ENCODE measurements at places on chromosomes 5 and 9.

DNA sequence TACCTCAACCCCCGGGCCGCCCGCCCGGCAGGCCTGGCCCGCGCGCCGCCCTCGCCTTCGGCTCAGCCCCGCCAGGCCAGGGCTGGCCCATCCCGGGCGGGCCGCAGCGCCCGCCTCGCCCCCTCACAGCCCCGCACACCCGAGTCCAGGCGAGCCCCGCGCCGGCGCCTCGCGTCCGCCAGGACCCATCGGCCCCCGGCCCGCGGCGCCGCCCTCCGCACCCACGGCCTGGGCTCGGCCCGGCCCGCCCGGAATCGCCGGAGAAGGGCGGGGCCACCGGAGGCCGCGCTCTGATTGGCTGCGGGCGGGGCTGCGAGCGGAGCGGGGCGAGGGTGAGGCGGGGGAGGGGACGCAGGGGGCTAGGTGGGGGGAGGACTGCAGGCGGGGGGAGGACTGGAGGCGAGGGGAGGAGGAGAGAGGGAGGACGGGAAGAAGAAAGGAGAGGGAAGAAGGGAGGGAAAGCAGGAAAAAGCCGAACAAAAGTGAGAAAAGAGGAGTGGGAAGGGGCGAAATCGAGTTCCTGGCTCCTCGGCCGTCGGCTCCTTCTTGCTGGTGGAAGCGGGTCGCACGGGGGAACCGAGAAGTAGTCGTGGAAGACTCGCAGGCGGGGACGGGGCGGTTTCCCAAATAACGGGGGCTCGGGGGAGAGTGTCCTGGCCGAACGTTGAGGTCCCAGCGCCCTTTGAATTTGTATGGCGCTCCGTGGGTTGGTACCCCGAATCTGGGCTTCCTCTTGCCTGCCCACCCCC lies 472 bp upstream of the UBTD2 start:
- DNase-seq = peak; percentile 87

DNA sequence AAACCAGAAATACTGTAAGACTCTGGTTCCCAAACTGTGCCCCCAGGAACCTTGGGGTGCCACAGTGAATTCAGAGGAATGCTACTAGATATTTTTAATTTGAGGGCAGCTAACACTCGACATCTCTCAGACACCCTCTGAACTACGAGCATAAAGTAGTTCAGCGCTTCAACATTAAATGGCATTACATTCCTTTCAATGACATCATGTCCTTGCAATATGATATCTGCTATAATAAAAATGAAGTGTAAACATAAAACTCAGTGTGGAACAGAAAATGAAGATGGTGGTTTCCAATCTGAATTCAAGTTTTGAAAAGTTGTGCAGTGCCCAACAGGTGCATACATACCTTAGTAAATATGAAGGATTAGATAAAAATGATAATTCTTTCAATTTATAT lies 116.1 kb downstream of the LPAR1 start:
- DNase-seq = no peak

DNA sequence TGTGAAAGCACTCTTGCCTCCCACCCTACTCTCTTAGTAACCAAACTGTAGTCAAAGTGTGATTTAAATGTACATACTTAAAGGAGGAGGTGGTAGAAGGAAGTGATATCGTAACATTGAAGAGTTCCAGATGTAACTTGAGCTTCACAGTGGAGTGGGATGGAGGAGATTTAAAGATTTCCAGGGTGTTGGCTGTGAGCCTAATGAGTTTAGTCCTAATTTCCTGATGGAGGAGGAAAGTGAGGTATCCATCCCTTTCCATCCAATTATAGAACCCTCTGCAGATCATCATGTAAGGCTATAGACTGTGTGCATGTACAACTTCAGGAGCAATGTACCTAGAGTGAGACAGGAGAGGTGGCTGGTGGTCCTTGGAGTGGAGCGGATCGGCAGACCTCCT lies 1163.9 kb upstream of the SEMA6A start:
- no peak for DNase-seq

- no peak for DNase-seq
Measured at GRCh38 chr5:115432691-115433090, 111.9 kb downstream of the FEM1C start.

- peak; percentile 73 for DNase-seq
Measured at GRCh38 chr5:124735169-124735858, 11.1 kb downstream of the ZNF608 start.

DNA sequence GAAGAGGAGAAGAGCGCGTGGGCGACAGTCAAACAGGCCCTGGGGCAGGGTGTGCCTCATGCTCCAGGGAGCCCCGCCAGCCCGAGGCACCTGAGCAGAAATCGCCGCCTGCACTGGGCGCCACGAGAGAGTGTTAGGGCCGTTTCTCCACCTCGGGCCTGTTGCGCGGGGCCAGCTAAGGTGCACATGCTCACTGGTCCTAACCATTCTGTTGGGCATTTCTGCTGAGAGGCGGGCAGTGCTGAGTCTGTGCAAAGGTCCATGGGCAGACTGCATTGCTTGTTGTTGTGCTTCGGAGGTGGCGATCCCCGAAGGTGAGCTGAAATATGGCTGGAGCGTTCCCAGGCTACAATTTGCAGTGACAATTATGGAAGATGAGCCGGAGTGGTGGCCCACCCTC lies 367.8 kb upstream of the SPATA31A5 start:
- DNase-seq = no peak

DNA sequence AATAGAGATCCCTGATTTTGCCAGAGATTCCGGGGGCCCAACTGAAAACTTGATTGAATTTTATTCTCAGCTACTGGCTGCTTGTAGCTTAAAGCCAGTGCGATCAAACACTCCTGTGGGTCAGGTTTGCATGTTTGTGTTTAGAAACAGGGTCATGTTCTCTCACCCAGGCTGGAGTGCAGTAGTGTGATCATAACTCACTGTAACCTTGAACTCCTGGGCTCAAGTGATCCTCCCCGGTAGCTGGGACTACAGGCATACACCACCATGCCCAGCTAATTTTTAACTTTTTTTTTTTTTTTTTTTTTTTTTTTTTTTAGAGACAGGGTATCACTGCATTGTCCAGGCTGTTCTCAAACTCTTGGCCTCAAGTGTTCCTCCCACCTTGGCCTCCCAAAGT lies 66.6 kb downstream of the LRRC70 start:
- DNase-seq = no peak

DNA sequence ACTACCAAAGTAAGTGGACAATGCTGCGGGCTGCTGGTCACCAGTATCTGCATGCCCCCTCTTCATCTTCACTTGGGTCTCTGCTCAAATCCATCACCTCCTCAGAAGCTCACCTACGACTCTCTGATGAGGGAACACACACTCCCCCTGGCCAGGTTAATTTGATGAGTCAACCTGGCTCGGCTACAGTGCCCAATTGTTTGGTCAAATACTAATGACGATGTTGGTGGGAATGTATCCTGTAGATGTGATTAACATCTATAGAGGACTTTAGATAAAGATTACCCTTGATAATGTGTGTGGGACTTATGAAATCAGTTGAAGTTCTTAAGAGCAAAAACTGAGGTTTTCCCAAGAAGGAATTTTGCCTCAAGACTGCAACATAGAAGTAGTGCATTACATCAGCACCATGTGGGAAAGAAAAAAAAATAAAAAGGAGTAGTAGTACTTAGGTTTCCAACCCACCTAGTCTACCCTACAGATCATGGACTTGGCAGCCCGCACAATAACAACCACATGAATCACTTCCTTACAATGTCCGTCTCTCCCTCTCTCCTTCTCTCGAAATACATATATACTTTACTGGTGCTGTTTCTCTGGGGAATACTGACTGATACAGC lies 467.3 kb downstream of the DNAH5 start:
- DNase-seq = no peak

- no peak for DNase-seq
Measured at GRCh38 chr9:21592063-21592338, 109.9 kb upstream of the IFNE start.

DNA sequence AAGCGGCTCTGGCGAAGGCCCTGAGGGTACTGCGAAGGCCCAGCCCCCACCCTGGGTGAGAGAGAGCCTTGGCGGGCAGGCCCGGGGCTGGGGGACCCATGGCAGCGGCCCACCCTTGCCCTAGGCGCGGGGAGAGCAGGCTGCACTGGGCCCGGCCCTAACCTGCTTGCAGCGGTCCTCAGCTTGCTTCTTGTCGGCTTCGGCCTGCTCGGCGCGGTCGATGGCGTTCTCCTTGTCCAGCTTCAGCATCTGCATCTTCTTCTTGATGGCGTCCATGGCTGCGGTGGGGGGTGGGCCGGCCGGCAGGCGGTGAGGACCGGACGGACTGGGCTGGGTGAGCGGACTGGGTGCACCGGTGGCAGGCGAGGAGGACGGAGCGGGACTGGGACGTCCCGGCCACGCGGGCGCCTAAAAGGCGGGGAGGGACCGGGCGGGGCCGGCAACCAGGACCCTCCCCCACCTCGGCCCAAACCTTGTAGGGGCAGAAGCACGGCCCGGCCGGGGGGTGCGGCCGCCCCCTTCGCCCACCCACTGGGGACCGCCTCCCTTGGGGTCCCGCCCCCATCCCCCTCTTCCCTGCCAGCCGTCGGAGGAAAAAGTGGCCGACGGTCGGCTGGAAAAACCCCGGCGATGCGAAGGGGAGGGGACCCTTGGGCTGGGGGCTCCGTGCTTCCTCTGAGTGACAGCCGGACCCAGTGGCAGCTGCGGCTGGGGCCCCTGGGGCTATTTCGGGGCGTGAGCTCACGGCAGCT lies at the start of gene TPM2:
TSS of gene TPM2 (minus strand) at position 384 of the 752 bp plus-strand sequence. CDS start at position 276, 108 bp downstream.
- DNase-seq = peak; percentile 87
